ENCODE measurements at places on chromosomes 13 and 19. TPM values are rescaled to one million over a fixed set of nuclear protein-coding genes. Genes with fewer than 3 reads are reported as not detected.

Gene FGF22
- total RNA-seq: 1.4 TPM

DNA sequence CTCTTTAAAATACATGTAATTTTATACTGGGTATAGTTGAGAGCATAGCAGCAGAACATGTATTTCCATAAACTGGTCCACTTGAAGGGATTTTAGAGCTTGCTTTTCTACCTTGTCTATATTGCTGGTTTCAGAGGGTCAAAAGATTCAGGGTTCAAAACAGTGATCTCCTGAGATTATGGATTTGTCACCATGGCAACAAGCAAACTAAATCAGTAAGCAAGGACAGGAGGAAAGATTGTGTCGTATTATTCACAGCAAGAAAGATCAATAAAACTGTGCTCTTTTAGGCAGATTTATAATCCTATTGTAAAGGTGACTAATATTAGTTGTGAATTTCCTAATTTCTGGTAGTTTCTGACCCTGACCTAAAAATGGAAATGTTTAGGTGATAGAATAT lies 496.4 kb downstream of the LMO7 start:
- no peak for DNase-seq

DNA sequence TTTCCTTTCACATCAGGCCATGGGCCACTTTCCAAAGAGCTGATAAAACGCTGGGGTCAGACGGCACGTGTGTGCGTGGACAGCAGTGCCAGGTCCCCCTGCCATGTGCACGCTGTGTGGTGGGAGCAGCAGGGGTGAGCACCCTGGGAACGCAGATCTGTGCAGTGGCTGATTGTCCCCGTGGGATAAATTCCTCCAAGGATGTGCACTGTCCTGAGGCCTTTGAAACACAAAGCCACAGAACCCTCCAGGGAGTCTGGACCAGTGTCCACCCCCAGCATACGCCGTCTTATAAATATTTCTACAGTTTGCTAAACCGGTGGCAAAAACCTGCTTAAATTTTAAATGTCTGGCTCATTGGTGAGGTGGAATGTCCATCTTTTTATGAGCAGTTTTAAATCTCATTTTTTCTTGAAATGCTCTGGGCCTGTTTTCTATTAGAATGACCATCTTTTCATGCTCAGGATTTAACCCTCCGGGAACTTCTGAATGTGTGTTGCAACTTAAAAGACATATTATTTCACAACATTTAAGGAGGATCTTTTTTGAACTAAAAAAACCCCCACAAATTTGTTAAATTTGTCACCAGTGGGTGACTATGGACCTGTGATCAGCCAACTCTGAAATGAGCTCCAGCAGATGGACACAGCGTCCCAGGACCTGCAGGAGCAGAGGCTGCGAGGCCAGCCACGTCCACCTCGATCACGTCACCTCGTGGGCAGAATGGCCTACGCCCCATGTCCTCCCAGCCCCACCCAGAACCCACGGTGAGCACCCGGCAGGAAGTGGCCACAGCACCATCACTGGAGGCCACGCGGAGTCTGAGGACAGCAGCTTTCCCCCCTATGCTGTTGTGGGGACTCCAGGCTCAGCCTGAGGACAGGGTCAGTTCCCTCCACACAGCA lies 68.6 kb downstream of the RASA3 start:
- no peak for DNase-seq

DNA sequence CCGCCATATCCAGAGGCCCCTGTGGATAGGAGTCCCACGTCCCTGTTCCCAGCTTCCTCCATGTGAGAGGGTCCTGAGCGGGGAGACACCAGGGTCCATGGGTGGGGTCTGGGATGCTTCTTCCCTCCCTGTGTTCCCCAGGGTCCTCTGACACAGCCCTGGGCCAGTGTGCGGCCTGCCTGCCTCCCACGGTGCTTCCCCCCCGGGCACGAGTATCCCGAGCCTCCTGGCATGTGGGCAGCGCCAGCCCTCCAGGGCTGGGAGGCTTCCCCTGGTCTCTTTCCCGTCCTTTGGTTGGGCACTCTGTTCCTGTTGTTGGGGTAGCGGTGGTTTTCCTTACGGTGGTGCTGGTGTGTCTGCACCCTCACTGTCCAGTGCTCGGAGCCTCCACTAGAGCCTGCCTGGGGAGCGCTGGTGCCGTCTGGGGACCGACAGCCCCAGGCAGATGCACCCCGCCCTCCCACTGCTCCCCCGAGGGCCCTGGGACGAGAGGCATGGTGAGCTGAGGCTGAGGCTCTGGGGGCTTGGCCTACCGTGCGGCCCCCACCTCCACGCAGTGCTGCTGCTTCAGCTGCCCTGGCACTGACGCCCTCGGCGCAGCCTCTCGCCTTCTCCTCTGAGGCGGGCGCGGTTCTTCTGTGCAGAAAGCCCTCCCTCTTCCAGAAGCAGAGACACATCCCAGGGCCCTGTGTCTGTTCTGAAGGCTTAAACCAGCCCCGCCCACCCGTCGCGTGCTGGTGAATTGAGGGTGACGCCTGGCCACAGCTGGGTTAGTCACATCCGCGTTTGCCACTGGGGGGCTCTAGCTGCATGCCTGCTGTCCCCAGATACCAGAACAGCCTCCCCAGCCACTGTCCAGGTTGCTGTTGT lies 27.9 kb downstream of the PLEKHJ1 start:
- peak; percentile 68 for DNase-seq
